ENCODE measurements at places on chromosomes 13 and 19. TPM values are rescaled to one million over a fixed set of nuclear protein-coding genes. Genes with fewer than 3 reads are reported as not detected.
A peak's percentile ranks its signal among the peaks of the same experiment; 100 is the strongest.

DNA sequence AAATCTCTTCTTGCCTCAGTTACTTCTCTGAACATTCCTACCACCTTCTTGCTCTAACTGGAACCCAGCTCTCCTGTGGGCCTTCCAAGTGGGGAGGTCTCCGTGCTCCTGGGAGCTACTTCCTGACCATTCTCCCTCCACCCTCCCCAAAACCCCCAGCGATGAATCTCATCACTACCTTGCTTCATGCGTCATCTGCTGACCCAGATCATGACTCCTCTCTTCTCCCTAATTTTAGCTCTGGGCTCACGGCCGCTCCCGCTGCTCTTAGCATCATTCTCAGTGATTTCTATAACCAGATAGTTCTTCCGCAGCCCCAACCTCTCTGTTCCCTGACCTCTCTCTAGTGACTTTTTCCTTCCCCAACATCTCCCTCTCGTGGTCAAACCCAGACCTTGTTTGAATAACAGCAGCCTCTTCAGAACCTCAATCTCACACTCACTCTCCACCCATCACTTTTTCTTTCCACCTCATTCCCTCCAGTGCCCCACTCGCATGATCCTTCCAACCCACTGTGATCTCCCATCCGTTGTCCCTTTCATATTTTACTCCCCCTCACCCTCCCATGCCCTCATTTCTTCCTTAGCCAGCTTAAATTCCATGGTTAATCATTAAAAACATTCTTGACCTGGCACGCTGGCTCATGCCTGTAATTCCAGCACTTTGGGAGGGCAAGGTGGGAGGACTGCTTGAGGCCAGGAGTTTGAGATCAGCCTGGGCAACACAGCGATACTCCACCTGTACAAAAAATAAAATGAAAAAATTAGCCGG is 21.8 kb downstream of the MRPS12 start:
- DNase-seq = peak; percentile 72

DNA sequence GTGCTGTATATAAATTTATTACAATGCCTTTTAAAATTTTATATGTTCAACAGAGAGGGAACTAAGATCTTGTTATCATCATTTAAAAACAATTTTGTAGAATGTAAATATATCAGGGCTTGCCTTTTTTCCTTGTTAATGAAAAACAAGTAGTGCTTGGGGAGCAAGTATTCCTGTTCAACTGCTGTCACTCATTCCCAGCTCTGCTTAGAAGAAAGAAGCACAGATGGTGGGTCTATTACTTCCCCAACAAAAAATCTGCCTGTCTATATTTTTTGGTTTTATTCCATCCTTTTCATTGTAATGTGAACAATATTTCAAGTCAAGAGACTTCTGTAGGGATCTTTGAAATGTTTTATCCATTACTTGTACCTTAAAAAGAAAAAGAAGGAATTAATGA is 503.9 kb downstream of the GPC5 start:
- no peak for DNase-seq

GRCh38 chr19:32333227-32333626 is 12.2 kb upstream of the ZNF507 start:
- DNase-seq = no peak

- DNase-seq = no peak
These were observed 25.6 kb upstream of the LRP3 start for GRCh38 chr19:33168528-33168927.

MAST1 gene
- 0.17 TPM for total RNA-seq

ZNF571 gene
- total RNA-seq = 4.4 TPM
